ENCODE measurements at places on chromosomes 3 and 15.

GRCh38 chr15:41836073-41836472 lies 2.6 kb upstream of the PLA2G4B start:
- no peak for ATAC-seq

- ATAC-seq = no peak
Observed at GRCh38 chr3:100299016-100299415, 35.5 kb upstream of the NIT2 start.

DNA sequence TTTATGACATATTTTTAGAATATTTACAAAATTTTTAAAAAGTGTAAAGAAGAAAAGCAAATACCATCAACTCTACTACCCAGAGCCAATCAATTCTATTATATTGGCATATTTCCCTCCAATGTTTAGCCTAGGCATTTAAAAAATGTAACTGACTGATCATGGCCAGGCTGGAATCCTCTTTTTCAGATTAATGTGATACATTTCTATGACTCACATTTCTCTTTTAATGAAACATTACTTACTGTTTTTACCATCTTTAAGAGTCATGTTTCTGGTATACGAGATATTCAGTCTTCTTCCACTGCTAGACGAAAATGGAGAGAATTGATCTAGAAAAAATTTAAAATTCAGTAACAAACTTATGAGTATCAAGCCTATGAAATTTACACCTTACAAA lies 53.4 kb upstream of the DCUN1D1 start:
- no peak for ATAC-seq

GRCh38 chr3:31105438-31106077 lies 211.1 kb upstream of the GADL1 start:
- ATAC-seq = peak; percentile 71

- ATAC-seq = no peak
Observed at GRCh38 chr3:45001738-45002137, 24.4 kb upstream of the CLEC3B start.

DNA sequence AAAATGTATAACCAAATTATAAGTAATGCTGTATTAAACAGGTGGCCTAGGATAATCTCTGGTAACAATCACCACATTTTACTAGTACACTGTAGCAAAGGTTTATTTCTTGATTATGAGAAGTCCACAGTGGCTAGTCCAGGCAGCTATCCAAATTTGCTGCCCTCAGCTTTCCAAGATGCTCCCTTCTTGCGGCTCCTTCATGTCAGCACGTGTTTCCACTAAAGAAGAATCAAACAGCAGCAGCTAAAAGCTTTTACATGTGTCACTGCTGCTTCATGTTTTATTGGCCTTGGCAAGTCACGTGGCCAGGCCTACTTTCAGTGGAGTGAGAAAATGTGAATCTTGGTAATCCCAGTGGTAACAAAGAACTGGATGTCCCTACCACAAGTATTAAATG lies 5.6 kb upstream of the RBMS3 start:
- ATAC-seq = no peak

DNA sequence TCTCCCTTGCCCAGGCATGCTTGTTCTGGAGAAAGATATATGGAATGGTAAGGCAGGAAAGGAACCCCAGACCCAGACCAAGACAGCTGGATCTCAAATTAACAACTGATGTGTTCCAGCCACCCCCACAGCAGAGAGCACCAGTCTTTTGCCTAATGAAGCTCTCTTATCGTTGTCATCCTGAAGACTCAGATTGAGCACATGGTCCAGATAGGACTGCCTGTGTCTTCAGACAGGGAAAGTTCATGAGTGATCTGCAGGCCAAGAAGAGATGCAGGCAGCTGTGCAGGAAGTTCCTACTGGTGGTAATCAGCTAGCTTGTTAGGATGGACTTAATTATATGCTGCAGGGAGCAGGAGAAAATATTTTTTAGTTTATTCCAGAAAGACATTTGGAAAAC lies 53.3 kb downstream of the PPP2R3A start:
- no peak for ATAC-seq

DNA sequence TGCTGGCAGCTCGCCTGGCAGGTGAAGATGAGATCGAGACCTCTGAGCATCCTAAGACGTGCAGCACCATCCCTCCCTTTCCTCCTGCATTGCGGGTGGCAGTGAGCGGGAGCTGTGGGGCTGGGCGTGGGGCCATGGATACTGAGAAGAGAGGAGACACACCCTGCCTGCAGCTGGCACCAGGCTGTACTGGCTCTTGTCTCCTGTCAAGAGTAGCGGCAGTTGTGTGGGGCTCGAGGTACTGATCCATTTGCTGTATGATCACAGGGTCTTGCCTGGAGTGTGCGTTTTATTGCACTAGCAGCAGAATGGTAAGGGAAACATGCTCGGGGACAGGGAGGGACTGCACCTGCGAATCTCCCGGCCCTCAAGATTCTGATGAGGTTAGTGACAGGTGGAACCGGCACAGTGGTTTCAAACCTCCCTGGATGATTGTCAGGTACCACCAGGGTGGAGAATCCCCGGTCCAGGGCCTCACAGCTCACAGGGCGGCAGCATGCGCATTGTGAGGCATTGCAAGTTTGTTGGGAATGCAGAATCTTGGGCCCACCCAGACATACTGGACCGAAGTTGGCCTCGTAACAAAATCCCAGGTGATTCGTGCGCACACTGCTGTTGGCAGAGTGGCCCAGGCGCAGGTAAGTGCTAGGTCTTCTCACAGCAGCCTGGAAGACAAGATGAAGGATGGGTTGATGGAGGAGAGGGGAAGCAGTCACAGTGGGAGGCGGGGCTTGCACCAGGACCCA lies 14.1 kb downstream of the SYNM start:
- no peak for ATAC-seq

GRCh38 chr15:70420086-70420947 lies 322.6 kb upstream of the TLE3 start:
- no peak for ATAC-seq

- no peak for ATAC-seq
Observed at GRCh38 chr15:38073178-38073946, 138.9 kb downstream of the TMCO5A start.

DNA sequence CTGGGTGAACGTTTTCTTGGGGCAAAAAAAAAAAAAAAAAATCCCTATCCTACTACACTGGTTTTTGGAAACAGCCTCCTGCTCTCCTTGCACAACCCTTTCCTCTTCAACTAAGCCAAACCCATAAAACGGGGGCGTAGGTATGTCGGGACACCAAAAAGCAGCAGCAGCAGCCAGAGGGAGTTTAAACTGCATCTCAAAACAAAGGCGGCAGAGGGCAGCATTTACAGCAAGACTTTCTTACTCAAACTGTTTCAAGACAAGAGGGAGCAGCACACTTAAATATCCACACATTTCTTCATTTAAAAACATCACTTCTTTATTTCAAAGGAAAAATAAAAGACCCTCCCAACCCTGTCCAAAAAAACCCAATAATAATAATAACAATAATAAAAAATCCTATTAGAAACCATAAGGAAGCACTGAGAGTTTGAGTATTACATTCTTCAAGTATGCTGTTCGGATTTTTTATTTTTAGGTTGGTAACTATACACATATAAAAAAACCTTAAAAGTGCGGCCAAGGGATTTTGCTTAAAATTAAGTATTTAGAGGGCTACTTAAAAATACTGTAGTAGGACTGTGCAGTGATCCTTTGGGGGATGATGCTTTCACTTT lies 43.9 kb upstream of the PLXND1 start:
- ATAC-seq = no peak

- ATAC-seq = no peak
Observed at GRCh38 chr3:112425858-112426750, 73.2 kb downstream of the BTLA start.

DNA sequence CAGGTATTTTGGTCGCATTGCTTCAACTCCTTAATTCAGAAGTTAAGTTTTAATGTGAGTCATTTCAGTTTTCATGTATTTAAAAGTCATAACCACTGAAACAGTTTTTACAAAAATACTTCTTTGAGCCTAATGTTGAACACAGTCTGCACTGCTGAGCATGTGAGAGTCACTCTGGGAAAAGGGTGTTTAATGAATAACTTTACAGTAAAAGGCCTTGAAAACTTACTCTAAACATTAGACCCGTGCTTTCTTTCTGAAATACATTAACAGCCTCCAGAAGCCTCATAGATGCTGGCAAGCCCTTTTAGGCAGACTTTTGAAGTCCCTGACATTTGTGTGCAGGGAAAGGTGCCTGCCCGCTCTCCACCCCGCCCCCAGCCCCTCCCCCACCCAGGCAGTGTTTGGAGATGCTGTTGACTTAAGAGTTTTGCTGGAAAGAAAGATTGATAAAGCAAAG lies 68.9 kb upstream of the NR2F2 start:
- no peak for ATAC-seq

- no peak for ATAC-seq
Observed at GRCh38 chr15:75339531-75340240, 3.8 kb downstream of the COMMD4 start.

DNA sequence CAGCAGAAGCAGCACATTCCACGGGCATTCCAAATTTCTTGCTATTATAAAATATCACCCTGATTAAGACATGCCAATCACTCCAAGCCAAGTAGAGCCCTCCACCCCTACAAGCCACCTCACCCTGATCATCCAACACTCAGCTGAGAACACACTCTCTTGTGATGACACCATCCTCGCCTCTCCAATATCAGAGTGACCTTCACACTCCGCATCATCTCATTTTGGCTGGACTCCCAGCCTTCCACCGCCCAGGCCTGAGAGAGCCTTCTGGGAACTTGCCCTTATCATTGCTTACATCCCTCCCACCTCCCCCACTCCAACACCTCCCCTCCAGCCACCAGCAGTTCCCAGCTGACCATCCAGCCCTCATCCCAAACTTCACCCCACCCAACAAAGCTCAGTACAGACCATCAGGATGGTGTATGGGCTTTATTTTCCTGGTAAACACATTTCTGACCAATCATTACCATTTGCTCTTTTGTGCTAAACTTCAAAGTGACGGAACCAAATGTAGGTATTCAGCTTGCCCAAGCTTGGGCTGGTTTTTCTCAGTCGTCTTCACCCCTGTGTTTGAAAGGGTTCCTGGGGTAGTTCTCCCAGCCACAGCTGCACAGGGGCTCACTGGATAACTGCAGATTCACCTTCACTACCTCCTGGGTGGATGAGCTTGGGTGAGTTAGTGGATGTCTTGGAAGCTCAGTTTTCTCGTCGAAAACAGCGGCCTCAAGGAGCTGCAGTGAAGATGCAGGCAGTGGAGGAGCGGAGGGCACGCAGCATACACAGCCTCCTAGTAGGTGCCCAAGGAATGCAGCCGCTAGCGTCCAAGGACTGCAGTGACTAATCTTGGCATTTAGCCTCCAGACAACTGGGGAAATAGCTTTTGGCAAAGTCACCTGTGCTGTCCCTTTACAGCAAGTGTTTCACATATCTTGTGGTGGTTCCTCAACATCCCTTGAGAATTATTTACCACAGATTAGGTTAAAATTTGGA lies 115.1 kb downstream of the LIPC start:
- ATAC-seq = no peak

DNA sequence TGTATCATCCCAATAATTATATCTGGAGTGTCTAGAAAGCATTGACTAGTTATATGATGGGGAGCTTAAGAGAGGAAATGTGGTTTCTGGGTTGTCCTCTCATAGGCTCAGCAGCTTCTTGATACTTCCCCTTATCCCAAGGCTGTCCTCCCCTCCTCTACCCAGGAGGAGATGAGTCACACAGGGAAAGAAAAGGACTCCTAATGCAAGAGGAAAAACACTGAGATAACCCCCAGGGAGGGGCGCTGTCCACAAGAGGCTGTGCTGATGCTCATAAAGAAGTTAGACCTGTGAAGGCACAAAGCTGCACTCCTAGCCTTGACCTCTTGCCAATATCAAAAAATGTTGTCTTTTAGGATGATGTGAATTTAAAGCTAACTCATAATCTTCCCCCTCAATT lies 28.8 kb upstream of the GYG1 start:
- no peak for ATAC-seq

DNA sequence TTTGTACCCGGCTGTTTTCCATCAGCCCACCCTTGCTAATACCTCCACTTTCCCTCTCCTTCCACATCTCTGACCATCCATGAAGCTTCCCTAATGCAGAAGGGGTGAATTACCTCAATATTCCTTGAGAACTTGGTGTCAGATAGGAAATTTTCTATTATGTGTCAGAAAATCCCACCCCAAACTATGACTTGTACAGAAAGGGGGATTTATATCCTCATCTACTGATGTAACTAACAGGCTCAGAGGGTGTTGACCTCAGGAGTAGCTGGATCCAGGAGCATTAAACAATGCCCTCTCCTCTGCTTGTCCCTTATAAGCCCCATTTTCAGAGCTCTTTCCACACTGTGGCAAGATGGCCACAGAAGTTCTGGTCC lies 242.8 kb upstream of the TLE3 start:
- ATAC-seq = no peak

DNA sequence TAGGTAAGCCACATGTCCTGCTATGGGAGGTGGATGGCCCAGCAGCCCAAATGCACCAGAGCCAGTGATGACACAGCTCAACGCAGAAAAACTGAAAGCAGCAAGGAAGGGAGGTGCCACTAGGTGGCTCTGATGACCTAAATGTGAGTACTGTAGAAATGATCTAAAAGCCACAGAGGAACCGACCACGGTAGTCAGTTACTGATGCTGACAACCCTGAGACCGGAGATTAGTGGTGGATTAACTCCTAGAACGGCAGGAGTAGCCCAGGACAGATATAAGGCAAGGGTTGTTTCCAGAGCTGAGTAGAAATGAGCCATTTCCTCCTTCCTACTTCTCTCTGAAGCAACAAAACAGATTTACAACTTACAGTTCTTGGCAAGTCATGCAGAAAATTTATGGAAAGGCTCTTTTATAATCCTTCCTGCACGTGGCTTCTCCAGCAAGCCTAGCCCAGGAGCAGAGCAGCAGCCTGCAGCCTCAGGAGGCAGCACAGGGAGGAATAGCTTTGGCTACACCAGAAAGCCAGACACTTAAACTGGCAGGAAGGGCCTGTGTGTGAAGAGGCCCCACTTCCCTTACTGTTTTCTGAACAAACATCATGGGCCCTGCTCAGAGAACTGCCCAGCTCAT lies 13.1 kb downstream of the FBXL22 start:
- ATAC-seq = peak; percentile 87

- no peak for ATAC-seq
Observed at GRCh38 chr15:45660231-45660979, 25.6 kb downstream of the SQOR start.

- no peak for ATAC-seq
Observed at GRCh38 chr3:171749124-171749523, 61.2 kb downstream of the PLD1 start.

GRCh38 chr3:107110596-107111305 lies 266.5 kb upstream of the CCDC54 start:
- ATAC-seq = no peak

DNA sequence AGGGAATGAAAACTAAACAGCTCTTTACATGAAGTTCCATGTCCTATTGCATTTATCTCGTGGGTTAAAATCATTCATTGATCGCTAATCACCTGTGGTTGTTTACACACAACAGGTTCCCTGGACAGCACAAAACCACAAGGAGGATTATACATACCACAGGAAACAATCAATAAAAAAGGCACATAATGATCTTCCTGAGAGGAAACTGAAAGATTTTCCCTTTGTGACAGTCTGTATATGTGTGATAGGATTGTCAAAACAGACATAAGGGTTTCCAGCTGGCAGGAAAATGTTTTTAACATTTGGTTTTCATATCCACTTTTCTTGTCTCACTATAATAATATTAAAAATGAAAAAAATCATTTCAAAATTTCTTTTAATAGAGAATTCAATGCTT lies 541.8 kb downstream of the NLGN1 start:
- no peak for ATAC-seq

All from activated CD4-positive, CD25-positive, alpha-beta regulatory T cell treated with anti-CD3 and anti-CD28 coated beads, Interleukin-2, amount 50 U/mL, for 24 hours (primary cell).